Cortex of kidney (tissue), 1 donor: ENCODE measurements at places on chromosomes 16 and 17.

- no peak for DNase-seq
Observed at GRCh38 chr16:31276600-31276999, 16.8 kb downstream of the ITGAM start.

- DNase-seq = no peak
Observed at GRCh38 chr17:47741793-47742145, 8.7 kb downstream of the TBX21 start.

DNA sequence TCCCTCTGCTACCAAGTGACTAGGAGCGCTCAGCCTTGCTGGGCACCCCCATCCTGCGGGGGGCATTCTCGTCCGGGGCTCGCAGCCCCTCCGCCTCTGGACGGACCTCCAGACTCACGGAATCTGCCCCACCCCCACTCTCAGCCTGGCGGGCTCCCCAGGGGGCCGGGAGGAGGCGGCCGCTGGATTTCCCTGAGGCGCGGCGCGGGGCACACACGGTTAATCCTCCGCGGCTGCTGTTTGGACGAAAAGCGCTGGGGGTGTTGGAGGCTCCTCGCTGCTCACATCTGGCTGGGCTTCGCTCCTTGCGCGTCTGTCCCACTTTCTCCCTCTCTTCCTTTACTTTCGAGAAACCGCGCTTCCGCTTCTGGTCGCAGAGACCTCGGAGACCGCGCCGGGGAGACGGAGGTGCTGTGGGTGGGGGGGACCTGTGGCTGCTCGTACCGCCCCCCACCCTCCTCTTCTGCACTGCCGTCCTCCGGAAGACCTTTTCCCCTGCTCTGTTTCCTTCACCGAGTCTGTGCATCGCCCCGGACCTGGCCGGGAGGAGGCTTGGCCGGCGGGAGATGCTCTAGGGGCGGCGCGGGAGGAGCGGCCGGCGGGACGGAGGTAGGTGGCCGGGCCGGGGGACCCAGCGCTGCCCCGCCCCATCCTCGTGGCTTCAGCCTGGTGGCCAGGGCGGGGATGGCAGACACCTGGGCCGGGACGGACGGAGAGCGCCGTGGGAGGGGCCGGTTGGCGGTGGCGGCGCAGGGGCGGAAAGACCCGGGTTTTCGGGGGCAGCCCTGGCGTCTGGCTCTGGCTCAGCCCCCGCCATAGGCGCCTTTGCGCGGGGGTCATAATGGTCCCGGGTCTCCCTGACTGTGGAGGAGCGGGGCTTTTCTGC is at the start of gene C1QTNF1:
Gene C1QTNF1, plus strand, starts transcription at position 284 of the 886 bp plus-strand sequence. CDS start 19,800 bp downstream, outside the sequence.
- DNase-seq = no peak

DNA sequence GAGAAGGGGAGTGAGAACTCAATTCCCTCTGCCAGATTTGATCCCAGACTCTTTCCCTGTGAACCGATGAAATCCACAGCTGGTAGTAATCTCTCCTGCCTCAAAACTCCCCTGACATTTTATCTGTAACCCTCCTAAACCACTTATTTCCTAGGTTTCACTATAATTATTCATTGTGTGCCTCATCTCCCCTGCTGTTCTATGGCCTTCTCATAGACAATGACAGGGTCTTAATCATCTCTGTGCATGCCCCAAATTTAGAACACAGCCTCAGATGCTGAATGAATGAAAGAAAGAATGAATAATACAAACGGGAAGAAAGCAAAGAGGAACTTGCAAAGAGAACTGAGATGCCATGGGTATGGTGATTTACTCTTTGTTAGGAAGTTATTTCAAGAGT is 451.1 kb downstream of the HS3ST3B1 start:
- DNase-seq = no peak

DNA sequence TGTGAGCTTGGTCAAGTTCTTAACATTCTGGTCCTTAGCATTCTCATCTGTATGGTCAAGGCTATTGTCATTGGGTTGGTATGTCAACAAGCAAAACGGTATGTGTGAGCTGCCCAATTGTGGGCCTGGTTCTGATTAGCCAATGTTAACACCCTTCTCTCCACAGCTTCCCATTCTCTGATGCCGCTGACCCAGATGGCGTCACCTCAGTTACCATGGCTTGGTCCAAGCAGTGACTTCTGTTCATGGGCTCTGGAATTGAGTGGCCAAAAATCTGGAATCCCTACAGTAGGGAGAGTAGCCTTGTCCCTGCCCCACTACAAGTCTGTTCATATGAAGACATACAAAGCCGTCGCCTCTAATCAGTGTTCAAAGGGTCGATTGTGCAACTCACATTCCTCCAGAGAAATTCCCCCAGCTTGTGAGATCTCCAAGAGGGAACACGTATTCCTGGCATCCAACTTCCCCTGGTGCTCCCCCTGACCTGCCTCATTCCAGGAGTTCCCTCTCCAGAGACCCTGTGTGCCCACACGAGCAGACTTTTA is 15.8 kb downstream of the TMEM98 start:
- DNase-seq = no peak

GRCh38 chr16:49376206-49376605 is 2.6 kb downstream of the C16orf78 start:
- no peak for DNase-seq

GRCh38 chr16:901715-902601 is 68.8 kb downstream of the LMF1 start:
- no peak for DNase-seq

- DNase-seq = no peak
Observed at GRCh38 chr16:31373235-31373634, 18.3 kb downstream of the ITGAX start.

DNA sequence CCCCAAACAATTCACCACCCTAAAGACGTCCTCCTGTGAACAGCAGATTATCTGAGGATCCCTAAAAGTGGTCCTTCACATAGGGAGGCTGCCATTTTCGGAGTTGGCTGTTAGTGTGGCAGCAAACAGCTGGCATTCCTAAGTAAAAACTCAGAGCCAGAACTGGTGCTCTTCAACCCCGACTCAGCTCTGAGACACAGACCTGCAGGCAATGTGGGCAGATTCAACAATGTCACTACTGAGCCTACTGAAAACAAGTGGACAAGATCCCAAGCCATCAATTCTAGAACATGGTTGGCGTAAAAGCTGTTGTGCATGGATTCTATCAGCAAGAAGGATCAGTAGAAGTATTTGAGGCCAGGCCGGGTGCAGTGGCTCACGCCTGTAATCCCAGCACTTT is 247.2 kb downstream of the NTN1 start:
- no peak for DNase-seq

GRCh38 chr17:57662644-57663308 is 82.3 kb downstream of the CCDC182 start:
- no peak for DNase-seq

DNA sequence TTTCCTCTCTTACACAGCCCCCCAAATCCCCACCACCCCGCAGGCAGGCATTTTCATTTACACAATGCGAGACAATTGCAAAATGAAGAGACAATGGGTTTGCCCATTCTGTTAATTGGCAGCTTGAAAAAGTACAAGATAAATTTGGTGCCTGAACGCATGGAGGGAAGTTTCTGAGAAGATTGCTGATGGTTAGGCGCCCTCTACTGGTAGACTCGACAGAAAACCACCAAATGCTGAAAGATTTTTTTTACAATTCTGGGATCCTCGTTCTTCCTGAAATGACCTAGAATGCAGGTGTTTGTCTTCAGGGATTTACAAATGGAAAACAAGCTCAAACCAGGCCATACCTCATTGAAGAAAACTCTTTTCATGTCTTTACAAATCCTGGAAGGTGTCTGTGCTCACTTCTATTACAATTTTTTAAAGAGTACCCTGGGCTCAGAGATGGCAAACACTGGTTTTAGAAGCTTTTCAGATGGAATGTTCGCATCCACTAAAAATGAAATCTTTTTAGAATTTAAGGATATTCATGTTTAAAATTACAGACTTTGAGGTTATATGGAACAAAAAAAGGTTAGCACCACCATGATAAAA is 338.5 kb downstream of the PMP22 start:
- DNase-seq = no peak

- DNase-seq = no peak
Observed at GRCh38 chr17:62666061-62666800, 38.8 kb downstream of the MRC2 start.

DNA sequence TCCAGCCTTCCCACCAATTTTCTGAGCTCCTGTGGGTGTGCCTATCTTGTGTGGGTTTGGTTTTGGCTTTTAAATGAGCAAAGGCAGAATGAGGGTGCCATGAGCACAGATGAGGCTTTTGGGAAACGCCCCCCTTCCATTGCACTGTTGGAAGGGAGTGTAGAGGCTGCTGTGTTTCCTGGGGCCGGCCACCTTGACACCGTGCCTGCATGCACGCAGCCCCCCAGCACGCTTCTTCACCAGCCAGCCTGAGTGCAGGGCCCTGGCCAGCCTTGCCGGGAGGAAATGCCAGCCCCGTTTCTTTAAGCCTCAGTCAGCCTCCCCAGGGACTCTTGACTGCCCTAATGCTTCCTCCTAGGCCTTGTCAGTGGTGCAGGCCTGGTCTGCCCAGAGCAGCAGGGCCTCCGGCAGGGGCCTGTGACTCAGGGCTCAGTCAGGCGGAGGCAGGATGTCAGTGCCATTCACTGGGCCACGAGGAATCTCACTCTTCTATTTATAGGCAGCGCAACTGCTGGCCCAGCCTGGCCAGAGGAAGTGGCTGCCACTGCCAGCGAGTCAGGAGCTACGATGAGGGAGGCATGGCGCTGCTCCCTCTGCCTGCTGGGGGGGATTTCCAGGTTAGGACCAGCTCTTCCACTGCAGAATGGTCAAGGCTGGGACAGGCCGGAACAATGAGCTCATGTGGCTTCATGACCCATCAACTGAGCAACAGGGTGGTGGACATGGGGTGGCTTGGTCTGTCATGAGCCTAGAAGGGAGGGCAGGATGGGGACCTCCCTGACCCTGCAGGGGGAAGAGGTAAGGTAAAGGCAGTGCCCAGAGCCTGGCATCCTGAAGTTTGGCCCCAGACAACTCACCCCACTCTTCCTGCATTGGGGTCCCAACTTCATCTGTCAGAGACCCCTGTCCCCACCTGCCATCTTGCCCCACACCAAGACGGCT is 205.2 kb downstream of the RAB11FIP4 start:
- no peak for DNase-seq

GRCh38 chr17:49338883-49339282 is 23.2 kb downstream of the ZNF652 start:
- DNase-seq = no peak

DNA sequence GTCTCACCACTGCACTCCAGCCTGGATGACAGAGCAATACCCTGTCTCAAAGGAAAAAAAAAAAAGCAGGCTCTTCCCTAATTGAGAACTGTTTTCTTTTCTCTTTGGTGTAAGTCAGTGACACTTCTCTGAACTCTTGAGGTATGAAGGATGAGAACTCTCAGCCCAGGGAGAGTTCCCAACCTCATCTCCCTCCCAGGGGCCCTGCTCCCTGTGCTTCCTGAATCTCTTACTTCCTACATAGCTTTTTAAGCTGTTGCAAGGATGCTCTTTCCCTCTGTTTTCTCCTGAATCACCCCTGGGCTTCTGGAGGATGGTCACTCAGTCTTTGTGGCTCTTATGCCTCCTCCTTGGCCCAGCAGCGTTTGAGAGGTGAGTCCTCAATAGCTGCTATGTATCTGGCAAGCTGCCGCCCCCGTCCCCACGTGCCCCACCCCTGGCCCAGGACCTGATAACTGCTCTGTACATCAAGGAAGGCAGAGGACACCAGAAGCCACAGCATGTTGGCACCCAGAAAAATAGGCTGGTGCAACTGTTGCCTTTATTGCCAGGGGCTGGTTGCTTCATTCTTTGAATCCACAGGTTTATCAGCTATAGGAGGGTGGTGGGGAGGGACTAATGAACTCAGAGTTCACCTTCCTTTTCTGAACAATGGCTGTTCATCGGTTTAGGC is 24.0 kb downstream of the IGF2BP1 start:
- DNase-seq = no peak

- DNase-seq = no peak
Observed at GRCh38 chr16:35319536-35320192, 1860.3 kb downstream of the TP53TG3F start.

DNA sequence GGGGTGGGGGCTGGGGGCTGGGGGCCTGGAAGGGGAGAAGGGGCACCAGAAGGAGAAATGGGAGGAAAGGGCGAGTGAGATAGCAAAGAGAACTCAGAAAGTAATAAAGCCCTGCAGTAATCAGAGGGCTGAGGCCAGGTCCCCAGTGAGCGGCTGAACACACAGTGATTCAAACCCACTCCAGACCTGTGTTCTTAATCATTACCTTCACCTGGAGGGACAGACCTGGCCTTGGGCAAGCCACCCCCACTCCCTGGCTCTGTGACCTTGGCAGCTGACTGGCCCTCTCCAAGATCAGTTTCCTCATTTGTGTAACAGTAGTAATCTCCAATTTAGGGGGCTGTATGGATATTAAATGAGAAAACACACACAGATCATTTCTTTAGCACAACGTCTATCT is 150.4 kb downstream of the WWOX start:
- DNase-seq = no peak

DNA sequence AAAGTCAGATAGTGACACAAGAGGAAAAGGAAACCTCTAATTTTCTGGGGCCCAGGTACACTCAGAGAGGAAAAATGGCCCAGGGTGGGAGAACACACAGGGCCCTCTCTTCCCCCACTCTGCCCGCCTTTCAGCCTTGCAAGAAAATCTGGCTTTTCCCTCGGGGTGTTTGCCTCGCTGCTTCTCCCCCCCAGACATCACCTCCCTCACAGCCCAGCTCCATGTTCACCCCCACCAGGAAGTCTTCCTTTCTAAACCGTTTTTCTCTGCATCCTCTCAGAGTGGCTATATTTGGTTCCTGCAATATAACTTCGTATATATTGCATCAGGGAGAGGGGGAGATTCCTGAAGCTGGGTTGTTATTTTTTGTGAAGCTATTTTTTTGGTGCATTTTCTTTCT is 27.3 kb downstream of the RPRML start:
- no peak for DNase-seq
